Activated CD4-positive, alpha-beta memory T cell treated with anti-CD3 and anti-CD28 coated beads for 36 hours (primary cell): ENCODE measurements at places on chromosomes 2 and 18.

DNA sequence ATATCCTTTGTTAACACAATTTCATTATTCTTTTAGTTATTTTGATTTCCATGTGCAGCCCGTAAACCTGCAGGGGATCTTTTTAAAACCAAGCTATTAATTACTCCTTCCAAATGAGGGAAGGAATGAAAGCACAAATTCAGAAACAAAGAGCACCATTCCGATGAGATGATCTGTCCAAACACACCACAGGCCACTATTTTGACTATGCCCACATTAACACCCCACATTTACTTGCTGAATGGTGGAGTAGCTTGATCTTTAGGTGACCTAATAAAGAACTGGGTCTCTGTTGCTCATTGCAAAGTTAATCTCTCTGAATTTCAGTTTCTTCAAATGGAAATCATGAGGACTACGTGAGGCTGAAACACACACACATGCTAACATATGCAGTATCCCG lies 218.0 kb downstream of the IRS1 start:
- H3K27me3 ChIP-seq = peaks cover 14% of the 10 kb centered on the region
- H3K27ac ChIP-seq = no peak overlapping the region
- no peak overlapping the region for H3K4me3 ChIP-seq
- no peaks in the 10 kb centered on the region for H3K4me1 ChIP-seq

DNA sequence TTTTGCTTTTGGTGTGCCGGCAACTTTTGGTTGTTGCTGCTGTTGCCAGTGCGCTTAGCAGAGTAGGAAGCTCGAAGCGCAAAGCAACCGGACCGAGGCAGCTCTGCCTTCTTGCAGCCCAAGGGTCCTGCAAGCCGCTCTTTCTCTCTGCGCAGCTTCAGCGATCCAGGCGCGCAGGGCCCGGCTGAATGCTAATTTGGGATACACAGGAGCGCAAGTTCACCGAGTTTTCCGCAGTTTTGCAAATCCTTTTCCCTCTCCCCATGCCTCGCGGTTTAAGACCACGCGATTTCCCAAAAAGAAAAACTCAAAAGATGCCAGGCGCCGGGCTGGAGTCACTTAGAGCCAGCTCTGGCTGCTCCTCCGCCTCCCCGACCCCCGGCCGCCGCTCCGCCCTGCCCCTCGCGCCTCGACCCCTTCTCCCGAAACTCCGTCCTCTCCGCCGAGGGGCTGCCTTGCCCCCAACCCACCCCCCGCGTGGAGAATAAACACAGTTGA lies 13.5 kb upstream of the SIX3 start:
- no peak overlapping the region for H3K4me3 ChIP-seq
- H3K36me3 ChIP-seq = no peaks in the 10 kb centered on the region
- peaks cover 14% of the 10 kb centered on the region for H3K4me1 ChIP-seq
- H3K27me3 ChIP-seq = peaks cover 72% of the 10 kb centered on the region

DNA sequence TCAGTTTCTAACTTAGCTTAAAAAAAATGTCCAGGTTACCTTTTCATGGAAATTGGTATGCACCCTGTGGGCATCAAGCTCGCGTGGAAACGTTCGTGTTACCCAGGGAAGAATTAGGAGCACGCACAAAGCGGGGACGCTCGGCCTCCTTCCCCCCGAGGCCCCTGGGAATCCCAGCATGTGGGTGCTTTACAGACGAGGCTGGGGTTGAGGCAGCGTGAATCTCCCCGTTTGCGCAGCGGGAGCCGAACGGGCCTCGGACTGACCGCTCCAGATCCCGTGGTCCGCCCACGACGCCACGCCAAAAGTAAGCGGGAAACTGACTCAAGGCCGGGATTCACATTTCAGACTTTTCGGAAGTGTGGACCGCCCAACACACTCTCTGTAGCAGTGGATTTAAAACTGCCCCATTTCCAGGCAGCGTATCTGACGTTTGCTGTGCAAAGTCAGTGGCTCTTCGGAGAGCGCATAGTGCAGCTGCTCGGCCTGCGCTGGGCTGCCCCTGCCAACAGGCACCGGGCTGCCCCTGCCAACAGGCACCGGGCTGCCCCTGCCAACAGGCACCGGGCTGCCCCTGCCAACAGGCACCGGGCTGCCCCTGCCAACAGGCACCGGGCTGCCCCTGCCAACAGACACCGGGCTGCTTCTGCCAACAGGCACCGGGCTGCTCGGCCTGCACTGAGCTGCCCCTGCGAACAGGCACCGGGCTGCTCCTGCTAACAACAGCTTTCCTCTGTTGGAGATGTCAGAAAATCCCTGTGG lies 49.7 kb downstream of the SH3YL1 start:
- DNase-seq = no peak
- peaks cover 3% of the 10 kb centered on the region for H3K27me3 ChIP-seq
- no peak overlapping the region for H3K27ac ChIP-seq
- no peak overlapping the region for H3K4me3 ChIP-seq

- DNase-seq = no peak
- no peaks in the 10 kb centered on the region for H3K36me3 ChIP-seq
- no peaks in the 10 kb centered on the region for H3K4me1 ChIP-seq
- no peak overlapping the region for H3K27ac ChIP-seq
- H3K27me3 ChIP-seq = peaks cover 4% of the 10 kb centered on the region
Measured at GRCh38 chr2:196328088-196328680, 156.8 kb upstream of the STK17B start.

DNA sequence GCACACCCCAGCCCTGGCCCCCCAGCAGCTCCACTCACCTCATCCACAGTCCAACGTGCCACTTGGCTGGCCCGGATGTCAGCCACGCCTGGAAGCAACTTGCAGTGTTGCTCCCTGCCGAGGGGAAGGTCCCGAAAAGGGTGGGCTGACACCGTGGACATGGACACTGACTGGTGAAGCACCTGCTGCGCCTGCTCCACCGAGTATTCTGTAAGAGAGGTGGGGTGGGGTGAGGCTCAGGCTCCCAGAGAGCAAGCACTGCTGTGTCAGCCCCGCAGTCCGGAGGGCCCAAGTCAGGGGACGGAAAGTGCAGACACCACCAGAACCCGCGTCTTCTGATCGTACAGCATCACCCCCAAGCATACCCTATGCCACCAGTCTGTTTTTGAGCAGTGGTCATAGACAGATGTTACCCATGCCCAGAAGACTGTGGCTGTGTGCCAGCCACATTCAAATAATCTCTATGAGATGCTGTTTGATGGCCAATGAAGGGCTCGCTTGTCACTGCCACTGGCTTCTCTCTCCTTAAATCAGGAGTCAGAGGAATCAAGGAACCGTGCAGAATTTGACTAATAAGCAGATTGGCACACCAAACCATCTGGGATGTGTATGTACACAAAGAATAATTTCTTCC lies 74.2 kb upstream of the TMEM200C start:
- no peak overlapping the region for H3K4me3 ChIP-seq
- H3K4me1 ChIP-seq = peaks cover 2% of the 10 kb centered on the region
- H3K36me3 ChIP-seq = no peaks in the 10 kb centered on the region
- no peak for DNase-seq

DNA sequence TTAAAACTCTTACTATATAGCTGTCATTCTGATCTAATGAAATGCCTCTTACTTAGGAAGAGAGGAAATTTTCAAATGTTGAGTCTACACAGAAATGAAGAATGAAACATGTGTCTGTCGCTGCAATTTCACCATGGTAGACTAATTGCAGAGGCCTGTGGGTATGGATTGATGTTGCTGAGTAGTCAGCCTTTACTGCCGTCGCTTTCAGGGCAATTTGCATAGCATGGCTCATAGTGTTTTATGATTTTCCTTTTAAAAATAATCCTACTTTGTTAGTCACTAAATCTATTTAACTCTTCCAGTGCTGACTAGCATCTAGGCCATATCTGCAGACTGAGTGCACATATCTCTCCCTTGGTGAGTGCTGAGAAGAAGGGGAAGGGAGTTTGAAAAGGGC lies 819.2 kb downstream of the SATB2 start:
- H3K4me1 ChIP-seq = no peaks in the 10 kb centered on the region
- H3K27me3 ChIP-seq = no peaks in the 10 kb centered on the region
- H3K27ac ChIP-seq = no peak overlapping the region

DNA sequence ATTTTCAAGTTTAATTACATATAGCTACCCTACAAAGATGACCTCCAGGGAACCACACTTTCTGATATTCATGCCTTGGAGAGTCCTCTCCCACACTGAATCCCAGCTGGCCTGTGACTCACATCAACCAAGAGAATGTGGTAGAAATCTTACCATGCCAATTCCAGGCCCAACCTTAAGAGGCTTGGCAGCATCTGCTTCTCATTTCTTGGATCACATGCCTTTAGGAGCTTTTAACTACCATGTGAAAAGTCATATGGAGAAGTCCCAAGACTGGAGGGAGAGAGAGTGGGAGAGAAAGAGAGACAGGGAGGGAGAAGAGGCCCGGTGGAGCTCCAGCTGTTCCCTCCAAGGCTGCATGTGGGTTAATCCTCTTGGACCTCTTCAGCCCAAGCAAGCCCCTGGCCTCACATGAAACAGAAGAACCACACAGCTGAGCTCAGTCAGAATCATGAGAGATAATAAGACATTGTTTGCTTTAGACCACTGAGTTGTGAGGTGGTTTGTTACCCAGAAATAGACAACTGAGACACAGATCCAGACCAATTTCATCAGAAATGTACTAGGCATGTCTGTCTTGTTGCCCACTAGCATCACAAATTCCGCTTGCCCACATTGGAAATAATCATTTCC lies 190.7 kb downstream of the MTCL1 start:
- DNase-seq = no peak
- H3K4me1 ChIP-seq = no peaks in the 10 kb centered on the region
- no peak overlapping the region for H3K4me3 ChIP-seq
- H3K36me3 ChIP-seq = no peaks in the 10 kb centered on the region
- H3K27me3 ChIP-seq = peaks cover 15% of the 10 kb centered on the region

GRCh38 chr18:33536904-33537303 lies 41.1 kb upstream of the ASXL3 start:
- H3K4me3 ChIP-seq = no peak overlapping the region
- H3K27me3 ChIP-seq = no peaks in the 10 kb centered on the region
- no peaks in the 10 kb centered on the region for H3K36me3 ChIP-seq
- H3K4me1 ChIP-seq = no peaks in the 10 kb centered on the region
- no peak for DNase-seq
- H3K27ac ChIP-seq = no peak overlapping the region

GRCh38 chr2:85858841-85859240 lies 29.9 kb downstream of the ST3GAL5 start:
- H3K36me3 ChIP-seq = peaks cover 18% of the 10 kb centered on the region
- no peaks in the 10 kb centered on the region for H3K27me3 ChIP-seq
- no peak overlapping the region for H3K4me3 ChIP-seq
- peaks cover 62% of the 10 kb centered on the region for H3K4me1 ChIP-seq
- no peak overlapping the region for H3K27ac ChIP-seq

DNA sequence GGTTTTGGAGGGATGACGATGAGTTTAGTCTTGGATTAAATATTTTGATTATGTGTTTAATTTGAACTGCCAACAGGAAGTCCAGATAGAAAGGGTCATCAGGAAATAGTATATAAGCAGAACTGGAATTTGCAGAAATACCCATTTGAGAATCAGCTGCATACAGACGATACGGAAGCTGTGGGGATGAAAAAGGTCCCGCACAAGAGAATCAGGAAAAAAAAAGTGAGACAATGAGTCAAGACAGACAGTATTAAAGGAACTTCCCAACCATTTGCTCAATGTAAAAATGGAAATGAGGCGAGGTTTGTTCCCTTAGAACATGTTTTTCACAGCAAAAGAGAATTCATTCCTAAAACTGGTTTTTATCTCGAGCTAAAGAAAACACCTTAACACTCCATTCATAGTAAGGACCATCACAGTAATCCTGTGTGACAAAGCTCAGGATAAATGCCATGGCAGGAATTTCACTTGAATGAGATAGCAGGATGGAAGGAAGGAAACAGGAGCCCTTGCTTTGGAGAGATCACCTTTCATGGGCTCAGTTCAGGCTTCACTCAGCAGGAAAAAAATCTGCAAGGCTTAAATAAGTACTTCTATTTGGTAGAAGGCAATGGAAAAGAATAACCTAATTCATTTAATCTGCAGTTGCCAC lies 29.3 kb downstream of the BCL2 start:
- peaks cover 39% of the 10 kb centered on the region for H3K36me3 ChIP-seq
- peak overlapping the region; percentile 58 for H3K4me3 ChIP-seq
- H3K4me1 ChIP-seq = peaks cover 60% of the 10 kb centered on the region
- no peak for DNase-seq

GRCh38 chr2:33476131-33476792 lies at the start of gene RASGRP3:
Gene RASGRP3 (plus strand): TSS chr2:33476649. CDS start chr2:33515137, 38,488 bp downstream.
- H3K36me3 ChIP-seq = no peaks in the 10 kb centered on the region
- H3K4me3 ChIP-seq = peak within 1 kb of the TSS; percentile 80
- peaks cover 33% of the 10 kb centered on the region for H3K4me1 ChIP-seq
- DNase-seq = peak; percentile 77

DNA sequence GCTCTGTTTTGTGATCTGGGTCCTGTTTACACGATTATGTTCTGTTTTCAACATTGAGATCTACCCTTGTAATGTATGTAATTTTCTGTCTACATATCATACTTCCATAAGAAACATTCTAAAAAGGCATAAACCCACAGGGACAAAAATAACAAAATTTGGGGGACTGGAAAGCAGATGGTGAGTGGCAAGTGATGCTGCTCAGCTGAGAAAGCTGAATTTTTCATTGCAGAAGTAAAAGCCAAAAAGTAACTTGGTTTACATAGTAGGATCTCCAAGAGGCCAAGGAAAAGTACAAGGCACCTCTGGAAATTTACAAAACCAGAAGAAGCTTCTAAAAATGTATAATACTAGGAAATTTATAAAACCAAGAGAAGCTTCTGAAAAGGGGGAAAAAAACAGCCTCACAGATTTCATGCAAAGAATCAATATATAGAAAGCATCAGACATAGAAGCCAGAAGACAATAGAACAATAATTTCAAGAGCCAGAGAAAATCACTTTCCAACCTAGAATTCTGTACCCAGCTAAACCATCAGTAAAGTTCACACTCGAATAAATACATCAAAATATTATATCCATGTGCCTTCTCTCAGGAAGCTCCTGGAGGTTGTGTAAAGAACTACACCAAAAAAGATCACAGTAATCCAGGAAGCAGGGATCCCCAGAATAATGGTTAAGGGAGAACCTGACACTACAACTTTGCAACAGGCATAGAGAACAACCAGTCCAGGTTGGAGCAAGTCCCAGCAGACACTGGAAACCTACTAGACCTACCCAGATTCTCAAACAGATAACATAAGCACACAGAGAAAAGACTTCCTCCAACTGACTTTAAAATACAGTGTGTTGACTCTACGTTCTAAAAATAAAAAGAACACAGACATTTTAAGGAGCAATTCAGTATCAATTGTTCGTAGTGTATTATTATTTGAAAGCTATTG lies 401.7 kb upstream of the HS6ST1 start:
- H3K27ac ChIP-seq = no peak overlapping the region
- H3K4me1 ChIP-seq = no peaks in the 10 kb centered on the region
- DNase-seq = no peak
- H3K4me3 ChIP-seq = no peak overlapping the region
- H3K36me3 ChIP-seq = no peaks in the 10 kb centered on the region

- no peak for DNase-seq
- peak overlapping the region; percentile 90 for H3K27ac ChIP-seq
- peak overlapping the region; percentile 23 for H3K4me3 ChIP-seq
- H3K27me3 ChIP-seq = no peaks in the 10 kb centered on the region
- H3K36me3 ChIP-seq = peaks cover 28% of the 10 kb centered on the region
- peaks cover 57% of the 10 kb centered on the region for H3K4me1 ChIP-seq
Measured at GRCh38 chr2:168233726-168234406, 13.5 kb downstream of the STK39 start.

GRCh38 chr18:63477200-63477599 lies 442 bp downstream of the SERPINB5 start:
- no peaks in the 10 kb centered on the region for H3K4me1 ChIP-seq
- no peak for DNase-seq
- H3K4me3 ChIP-seq = no peak overlapping the region
- peaks cover 13% of the 10 kb centered on the region for H3K27me3 ChIP-seq
